ENCODE measurements at places on chromosomes 16 and 17.

GRCh38 chr16:85910854-85911247 is 11.9 kb downstream of the IRF8 start:
- no peak for DNase-seq

DNA sequence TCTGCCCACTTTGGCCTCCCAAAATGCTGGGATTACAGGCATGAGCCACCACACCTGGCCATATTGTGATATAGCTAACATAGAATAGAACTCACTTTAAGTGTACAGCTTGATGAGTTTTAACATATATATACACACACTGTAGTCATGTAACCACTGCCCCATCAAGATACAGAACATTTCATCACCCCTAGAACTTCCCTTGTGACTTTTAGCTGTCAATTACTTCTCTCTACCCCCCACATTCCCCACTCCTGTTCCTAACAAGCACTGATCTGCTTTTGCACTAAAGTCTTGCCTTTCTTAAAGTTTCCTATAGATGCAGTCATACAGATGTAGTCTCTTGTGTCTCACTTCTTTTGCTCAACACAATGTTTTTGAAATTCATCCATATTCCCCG is 93.1 kb downstream of the PITPNC1 start:
- DNase-seq = no peak

- DNase-seq = peak; percentile 67
Observed at GRCh38 chr17:59387351-59388068, 56.1 kb downstream of the YPEL2 start.

DNA sequence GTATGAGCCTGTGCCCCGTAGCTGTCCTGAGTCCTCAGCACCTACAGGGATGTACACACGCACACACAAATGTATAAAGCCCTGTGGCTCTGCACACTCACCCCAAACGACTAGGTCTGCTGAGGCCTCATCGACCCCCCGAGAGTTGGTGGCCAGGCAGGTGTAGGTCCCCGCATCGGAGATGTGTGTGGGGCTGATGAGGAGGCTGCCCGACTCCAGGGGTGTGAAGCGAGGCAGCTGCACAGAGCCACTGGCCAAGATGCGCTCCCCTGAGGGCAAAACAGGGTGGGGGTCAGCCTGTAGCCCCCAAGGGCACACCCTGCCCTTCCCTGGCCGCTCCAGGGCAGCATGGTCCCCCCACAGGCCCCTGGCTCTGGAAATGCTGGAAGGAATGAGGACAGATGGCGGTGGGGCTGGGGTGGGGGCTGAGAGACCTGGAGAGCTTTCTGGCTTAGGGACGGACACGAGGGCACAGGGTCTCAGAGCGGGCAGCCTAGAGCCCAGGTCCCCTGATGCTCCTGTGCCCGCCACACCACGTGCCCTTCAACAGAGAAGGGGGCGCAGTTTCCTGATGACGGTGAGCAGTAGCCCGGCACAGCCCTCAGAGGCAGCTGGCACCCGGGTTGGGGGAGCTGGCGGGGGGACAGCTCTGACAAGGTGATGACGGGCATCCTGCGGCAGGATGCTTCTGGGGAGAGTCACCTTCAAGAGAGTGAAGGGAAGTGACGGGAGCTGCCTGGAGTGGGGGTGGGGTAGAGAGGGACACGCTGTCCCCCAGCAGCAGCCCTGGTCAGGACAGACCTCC is 119.8 kb upstream of the CDC42EP4 start:
- DNase-seq = no peak

DNA sequence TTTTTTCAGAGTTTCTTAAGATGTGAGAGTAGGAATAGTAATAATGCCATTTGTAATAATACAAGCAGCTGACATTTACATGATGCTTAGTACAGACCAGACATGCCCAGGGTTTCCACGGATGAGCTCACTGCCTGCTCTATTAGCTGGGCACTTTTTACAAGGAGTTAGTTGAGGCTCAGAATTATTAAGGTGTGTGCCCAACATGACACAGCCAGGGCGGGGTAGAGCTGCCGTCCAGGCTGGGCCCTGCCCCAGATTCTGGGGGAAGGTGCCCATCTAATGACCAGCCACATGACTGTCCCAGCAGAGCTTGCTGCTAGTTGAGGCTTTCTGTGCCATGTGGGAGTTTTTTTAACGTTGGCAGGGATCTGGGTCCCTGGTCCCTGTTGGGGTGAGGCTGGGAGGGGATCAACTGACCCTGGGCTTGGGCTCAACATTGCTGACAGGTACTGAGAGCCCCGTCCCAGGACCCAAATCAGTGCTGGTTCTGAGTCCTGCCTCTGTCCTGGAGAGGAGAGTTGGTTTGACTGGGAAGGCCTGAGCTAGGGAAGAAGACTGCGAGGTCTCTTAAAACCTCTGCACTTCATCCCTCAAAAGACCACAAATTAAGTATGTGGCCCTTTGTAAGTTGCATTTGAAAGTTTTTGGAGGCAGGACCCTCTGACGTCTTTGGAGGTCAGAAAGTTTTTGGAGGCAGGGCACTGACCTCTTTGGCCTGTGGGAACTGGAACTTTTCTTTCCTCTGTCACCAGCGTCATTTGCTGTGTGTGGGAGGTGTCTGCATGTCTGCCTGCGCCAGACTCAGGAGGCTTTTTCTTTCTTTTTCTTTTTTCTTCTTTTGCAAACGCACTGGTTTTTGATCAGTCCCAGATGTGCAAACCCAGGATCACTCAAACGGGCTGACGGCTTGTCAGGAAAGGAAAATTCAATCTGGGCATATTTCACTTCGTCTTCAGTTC is 2.2 kb downstream of the CRISPLD2 start:
- peak; percentile 65 for DNase-seq
